Left kidney (tissue), 8 donors: ENCODE measurements at places on chromosomes 12 and 14. TPM values are rescaled to one million over a fixed set of nuclear protein-coding genes. Genes with fewer than 3 reads are reported as not detected.

GRCh38 chr14:64467566-64467965, 2.3 kb downstream of the AKAP5 start:
- DNase-seq = no peak

Gene CLEC4D
- polyA plus RNA-seq = 0.43 TPM

GRCh38 chr14:74203639-74204038, 35.6 kb upstream of the VSX2 start:
- no peak for DNase-seq

- no peak for DNase-seq
Measured at GRCh38 chr12:98359856-98360255, 155.5 kb upstream of the TMPO start.

GRCh38 chr12:104738776-104739642, 219.1 kb downstream of the SLC41A2 start:
- no peak for DNase-seq

- no peak for DNase-seq
Measured at GRCh38 chr12:120457133-120457532, 10.9 kb downstream of the GATC start.

Gene CELA1
- polyA plus RNA-seq = not detected
